Trophoblast cell (in vitro differentiated cells and primary cell): ENCODE measurements at places on chromosomes 6 and 20.
A peak's percentile ranks its signal among the peaks of the same experiment; 100 is the strongest.

GRCh38 chr6:106913111-106913510 lies 61.4 kb downstream of the CD24 start:
- peak; percentile 97 for DNase-seq

DNA sequence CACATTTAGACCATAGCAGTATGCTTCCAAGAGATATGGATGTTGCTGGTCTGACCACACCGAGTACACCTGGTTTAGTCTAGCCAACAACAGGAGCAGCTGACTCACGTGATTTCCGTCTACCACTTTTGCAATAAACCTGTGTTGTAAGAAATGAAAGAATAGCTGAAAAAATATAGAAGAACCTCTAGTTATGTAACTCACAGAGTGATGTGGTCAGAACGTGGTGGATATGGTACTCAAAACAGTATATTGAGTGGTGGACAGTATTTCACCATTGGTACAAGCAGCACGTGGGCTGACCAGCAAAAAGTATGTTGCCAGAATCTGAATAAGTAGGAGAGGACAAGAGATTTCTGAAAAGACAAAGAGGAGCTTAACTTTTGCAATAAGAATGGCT lies 226.9 kb downstream of the TBC1D7 start:
- DNase-seq: no peak

- DNase-seq: no peak
Observed at GRCh38 chr20:14378326-14378725, 40.9 kb upstream of the FLRT3 start.

GRCh38 chr6:30781743-30782424 lies 37.5 kb upstream of the IER3 start:
- DNase-seq: peak; percentile 97

- no peak for DNase-seq
Observed at GRCh38 chr6:81126150-81126549, 626.3 kb downstream of the TENT5A start.

DNA sequence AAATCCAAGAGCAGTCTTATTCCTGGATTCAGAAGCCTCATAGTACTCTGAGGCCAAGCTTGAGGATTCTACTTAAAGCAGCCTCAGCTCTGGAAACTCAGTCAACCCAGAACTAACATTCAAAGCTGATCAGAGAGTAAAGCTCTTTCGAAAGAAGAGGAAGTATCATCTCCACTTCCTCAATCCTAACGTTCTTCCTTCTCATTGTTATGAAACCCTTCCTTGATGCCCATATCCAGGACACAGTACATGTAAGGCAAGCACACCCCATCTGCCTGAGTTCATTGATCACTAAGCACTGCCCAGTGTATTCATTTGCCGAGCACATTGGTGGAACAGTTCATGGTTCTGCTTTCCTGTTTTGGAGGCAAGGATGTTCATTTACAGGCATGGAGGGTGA lies at the start of gene IPCEF1:
Gene IPCEF1 (minus strand): TSS at position 114 of the 400 bp plus-strand sequence. CDS start 90,856 bp downstream, outside the sequence.
- DNase-seq: peak; percentile 29

DNA sequence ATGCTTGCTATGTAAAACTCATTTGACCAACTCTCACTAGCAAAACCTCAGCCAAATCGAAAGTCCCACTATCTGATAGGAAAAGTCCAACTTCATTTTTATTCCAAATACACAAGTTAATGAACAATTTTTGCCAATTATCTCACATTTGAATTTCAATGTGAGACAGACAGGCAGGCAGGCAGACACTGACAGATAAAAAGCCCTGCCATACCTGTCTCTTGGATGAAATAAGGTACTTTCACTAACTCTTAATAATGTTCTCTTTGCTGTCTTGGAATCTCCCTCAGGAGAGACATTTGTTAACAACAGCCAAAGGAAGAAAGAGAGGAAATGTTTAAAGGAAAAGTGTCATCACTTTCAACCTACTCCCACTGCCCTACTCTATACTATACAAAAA lies 82.0 kb downstream of the RNGTT start:
- DNase-seq: no peak

- peak; percentile 88 for DNase-seq
Observed at GRCh38 chr20:3846740-3847428, at the start of gene MAVS. MAVS (plus strand) TSS chr20:3846834; CDS start chr20:3854625, 7,791 bp downstream.

GRCh38 chr6:104601721-104602120 lies 258.0 kb downstream of the HACE1 start:
- DNase-seq: no peak

DNA sequence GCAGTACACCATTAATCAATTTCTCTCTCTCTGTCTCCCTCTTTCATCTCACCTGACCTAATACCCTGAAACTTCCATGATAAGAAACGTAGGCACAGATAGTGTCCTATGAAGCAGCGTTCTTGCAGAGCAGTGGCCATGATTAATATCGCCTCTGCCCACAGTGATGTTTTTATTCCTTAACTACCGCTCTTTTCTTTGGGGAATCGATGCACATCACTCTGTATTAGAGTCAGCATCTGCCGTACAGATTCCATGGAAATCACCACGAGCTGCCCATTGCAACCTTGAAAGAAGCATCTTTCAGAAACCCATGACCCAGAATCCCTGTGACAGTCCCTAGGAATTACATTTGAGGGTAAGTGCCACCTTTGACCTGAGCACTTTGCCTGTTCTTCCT lies 152.0 kb upstream of the ECI2 start:
- no peak for DNase-seq

GRCh38 chr6:34341481-34341971 lies 50.9 kb downstream of the NUDT3 start:
- no peak for DNase-seq

- no peak for DNase-seq
Observed at GRCh38 chr6:39669207-39669972, 55.8 kb downstream of the KIF6 start.

DNA sequence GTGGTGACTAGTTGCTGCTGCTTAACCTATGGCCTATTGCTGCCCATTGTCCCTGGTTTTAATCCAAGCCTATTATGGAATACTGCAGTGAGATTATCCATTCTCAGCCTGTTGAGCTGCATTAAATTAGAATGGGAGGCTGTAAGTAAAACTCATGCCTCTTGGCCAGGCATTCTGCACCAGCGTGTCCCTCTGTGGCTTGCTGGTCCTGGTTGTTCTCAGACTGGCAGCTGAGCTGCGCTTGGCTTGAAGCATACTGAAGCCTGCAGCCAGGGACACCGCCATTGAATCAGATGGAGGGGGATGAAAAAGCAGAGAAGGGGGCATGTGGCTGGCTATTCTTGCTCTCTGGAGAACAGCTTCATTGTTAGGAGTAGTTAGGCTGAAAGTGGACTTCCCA lies 15.6 kb downstream of the LRRN4 start:
- no peak for DNase-seq

GRCh38 chr6:7267466-7268091 lies 45.4 kb downstream of the SSR1 start:
- no peak for DNase-seq

DNA sequence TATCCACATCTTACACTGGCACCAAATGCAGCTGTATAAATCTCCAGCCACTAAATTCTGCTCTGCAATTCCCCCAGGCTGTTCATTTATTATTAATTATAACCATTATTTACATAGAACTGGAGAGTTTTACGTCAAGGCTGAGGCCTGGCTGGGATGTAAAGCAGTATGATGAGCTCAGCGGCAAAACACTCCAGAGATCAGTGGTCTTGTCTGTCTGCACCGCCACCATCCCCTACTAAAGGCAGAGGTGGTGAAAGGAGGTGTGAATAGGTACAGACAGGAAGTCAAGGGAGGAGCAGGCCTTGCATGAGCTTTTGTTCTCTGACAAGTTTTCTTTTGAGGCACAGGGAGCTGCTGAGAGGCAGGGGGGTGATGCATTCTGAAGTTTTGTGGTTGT lies 159.9 kb upstream of the PCSK2 start:
- DNase-seq: no peak

DNA sequence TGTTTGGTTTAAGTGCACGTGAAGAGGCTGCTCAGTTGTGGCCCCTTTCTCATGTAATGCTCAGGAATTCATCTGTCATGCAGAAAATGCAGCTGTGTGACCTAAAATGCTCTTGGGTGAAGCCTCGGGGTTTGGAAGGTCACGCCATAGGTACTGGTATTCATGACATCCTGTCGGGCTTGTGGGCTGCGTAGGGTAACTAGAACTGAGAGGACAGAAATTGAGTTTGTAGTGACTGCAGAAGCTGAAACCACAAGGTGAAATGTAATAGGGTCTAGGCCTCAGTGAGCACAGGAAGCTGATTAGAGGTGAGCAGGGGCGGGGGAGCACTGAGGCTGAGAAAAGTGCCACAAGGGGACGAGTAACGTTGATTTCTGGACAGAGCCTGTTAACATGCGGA lies 128.8 kb downstream of the SOBP start:
- peak; percentile 75 for DNase-seq

DNA sequence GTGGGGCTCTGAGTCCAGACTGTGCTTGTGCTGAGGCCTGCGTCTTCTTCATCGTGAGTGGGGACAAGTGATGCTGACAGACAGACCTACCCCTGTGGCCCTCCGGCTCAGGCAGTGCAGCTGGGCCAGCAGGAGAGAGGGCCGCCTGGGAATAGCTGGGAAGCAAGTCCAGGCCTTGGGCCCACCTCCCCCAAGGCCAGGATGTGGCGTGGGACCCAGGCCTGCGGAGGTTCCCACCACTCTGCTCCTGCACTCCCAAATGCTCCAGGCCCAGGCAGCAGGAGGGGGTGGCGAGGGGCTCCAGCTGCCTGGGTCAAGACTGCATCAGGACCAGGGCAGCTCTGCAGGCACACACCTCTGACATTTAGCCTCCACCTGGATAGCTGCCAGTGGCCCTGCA lies 38.3 kb downstream of the DAAM2 start:
- DNase-seq: no peak

GRCh38 chr20:44018259-44018941 lies 103.7 kb downstream of the TOX2 start:
- DNase-seq: no peak

GRCh38 chr6:33312361-33313104 lies 1.3 kb downstream of the TAPBP start:
- peak; percentile 70 for DNase-seq

- DNase-seq: no peak
Observed at GRCh38 chr6:110646951-110647910, 168.0 kb downstream of the CDK19 start.

DNA sequence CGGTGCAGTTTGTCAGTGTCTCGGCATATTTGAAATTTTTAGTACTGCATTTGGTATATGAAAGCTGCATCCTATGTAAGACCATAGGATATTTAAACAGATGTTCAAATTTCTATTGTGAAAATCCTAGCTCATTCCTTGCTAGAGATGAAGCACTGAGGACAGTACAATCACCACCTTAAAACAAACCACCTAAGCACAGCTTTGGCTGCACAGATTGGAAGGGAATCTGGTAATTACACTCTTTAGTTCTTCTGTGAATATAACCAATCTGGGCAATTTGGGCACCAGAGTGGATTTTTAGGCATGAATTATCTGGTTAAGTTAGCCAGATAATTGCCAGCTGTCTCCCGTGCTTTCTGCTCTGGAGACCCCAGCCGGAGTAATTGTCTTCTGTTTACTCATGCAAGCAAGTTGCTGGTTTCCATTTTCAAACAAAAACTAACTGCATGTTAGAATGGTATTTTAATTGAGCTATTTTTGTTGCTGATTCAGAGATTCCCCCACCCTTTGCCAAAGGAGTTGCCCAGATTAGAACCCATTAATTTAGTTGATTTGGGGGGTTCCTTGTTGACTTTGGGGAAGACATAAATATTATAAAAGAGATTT lies 36.9 kb downstream of the E2F3 start:
- DNase-seq: no peak

DNA sequence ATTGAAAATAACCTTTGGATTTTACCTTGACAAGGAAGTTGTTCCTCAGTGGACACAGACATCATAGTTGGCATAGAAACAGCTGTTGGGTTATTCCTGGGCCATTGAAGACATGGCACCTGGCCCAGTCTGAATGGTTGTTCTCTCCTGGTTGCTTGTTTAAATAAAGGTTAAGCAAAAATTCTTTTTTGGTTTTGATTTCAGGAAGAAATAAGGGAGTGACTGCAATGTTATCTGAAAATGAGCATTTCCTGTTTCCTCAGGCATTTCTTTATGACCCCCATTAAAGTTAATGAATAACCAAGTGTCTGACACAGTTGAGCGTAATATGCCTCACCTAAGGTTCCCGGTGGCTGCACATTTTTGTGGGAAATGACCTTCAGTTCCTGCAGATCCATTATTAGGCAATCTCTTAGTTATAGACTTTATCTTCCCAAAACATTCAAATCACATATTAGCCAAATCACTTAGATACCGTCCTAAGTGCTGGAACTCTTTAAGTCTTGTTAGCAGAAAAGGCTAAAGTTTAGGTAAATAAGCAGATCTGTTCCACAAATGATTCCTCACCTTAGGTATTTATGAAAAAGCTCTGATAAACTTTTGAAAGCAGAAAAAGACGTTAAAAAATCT lies 648.7 kb upstream of the FLRT3 start:
- DNase-seq: no peak

DNA sequence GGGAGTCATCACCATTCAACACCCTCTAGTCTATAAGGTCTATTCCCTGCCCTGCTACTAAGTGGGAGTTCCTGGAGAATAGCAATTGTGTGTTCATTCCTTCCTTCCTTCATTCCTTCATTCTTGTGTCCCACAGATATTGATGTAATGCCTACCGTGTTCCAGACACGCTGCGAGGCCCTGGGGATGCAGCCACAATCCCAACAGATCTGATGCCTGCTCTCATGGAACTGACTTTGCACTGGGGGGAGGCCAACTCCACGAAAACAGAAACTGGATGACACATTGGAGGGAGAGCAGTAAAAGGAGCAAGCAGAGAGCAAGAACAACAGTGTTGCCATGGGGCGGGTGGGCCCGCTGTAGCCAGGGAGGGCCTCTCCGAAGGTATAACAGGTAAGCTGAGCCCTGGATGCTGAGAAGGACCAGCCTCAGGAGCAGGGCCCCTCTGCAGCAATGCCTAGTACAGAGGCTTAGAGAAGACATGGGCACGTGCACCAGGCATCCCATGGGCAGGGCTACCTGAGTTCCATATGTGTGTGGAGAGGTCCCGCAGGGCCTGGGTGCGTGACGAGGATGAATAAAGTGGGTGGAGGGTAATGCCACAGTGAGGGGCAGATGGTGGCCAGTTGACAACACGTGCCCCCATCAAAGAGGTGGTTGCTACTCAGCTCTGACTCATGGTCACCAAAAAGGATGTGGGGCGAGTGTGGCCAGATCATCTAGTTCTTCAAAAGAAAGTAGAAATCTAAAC lies 173.9 kb downstream of the NFATC2 start:
- no peak for DNase-seq

DNA sequence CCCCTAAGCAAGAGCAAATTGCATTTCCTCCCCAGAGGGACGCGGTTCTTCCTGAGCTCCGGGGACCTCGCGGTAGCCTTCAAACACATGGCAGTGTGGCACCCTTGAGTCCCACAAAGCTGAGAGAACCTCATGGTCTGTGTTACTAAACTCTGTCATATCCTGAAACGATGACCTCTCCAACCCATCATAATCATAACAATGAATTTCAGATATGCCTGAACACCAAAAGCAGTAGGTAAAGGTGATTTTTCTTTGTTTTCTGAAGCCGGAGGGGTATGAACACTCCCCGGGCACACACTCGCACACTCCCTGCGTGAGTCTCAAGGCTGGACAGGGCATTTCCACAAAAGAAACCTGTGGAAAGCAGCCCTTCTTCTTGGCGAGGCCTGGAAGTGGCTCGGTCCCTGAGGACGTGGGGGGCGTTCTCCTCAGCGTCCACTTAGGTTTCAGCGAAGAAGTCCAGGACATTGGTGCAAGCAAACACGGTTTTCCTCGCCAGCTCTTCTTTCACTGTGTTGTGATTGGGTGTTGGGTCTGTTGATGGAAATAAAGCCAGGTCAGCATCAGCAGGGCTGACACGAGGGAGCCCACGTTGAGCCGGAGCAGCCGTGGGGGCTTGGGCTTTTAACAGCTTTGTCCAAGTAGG lies 183.4 kb downstream of the ERMARD start:
- no peak for DNase-seq

GRCh38 chr6:101454106-101454676 lies 60.7 kb downstream of the GRIK2 start:
- DNase-seq: no peak
